DMS153 (cell line): ENCODE measurements at places on chromosomes 7 and 10.

- DNase-seq: peak; percentile 53
These were observed 505 bp downstream of the HNRNPA2B1 start for GRCh38 chr7:26200038-26200443.

DNA sequence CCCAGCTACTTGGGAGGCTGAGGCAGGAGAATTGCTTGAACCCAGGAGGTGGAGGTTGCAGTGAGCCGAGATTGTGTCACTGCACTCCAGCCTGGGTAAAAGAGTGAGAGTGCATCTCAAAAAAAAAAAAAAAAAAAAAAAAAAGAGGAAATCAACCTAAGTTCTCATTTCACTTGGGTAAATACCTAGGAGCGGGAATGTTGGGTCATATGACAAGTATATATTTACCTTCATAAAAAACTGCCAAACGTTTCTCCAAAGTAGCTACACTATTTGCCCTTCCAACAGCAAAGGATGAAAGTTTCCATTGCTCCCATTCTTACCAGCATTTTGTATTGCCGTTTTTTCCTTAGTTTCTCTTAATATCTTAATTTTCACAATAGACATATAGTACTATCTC is 9.8 kb downstream of the P4HA1 start:
- no peak for DNase-seq

GRCh38 chr7:128128401-128128800 is 97.2 kb upstream of the LRRC4 start:
- DNase-seq: no peak

- DNase-seq: peak; percentile 49
These were observed 298.5 kb downstream of the KLF6 start for GRCh38 chr10:3486346-3487065.

DNA sequence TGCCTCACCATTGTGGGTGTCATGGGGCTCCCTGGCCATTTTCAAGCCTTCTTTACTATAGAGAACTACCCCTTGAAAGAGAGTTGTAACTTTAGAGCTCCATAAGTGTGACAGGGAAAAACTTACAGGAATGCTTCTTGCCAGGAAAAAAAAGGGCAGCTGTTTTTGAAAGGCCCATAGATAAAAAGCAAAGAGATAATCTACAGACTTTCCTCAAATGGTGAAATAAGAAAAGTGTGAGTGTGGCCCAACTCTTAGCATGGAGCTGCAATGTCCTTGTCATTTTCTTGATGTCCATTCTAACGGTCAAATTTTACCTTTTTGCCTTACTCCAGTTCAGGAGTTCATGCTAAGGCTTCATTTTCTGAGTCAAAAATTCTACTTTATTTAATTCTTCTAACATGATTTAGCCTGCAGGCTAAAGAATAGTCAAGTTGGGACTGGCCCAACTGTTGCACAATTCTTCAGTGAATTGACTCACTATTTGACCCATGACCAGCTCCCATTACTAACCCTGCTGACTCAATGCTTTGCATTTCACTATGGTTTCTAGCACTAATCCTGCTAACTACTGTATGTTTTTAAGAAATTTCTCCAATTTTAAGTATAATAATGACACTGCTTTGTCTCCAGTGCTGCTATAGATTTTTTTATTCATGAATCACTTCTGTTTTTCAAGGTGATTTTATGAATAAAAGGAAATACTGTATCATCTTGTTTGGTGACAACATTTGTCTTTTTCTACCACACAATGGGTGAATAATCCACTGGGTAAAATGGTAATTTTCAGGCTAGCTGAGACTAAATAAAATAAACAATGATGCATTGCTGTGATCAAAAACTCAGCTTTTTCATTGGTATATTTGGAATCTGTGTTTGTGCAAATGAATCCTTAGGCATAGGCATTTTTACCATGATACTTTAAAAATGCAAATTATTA is 41.4 kb upstream of the SGCE start:
- no peak for DNase-seq

GRCh38 chr7:11290863-11291262 is 317.2 kb downstream of the PHF14 start:
- no peak for DNase-seq

DNA sequence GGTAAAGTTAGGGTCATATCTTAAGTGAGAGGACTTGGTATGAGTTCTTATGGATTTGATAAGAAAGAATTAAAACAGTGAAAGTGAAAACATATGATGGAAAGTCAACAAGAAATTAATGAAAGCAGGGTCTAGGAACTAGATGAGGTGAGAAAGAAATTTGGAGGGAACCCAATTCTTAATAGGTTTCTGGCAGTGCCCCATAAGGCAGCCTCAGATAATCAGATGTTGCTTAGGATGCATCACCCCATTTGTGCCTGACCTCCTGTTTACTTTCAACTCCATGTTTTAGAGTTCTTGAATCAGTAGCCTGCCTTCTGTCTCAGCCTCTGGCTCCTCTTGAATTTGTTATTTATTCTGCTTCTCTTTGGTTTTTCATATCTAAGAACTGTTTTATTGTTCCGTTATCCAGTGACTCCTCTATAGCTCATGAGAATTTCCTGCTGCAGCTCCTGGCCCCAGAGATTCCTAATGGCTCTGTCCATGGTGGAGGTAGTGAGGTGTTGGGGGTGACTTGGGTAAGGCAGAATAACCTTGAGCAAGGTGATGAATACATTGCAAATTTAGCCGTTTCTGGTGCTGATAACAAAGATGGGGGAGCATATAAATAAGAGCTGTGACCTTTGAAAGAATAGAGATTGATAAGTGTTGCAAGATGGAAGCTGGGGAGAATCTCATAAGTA is 17.6 kb downstream of the ITGB8 start:
- DNase-seq: no peak

GRCh38 chr10:30639946-30640786 is 10.6 kb upstream of the LYZL2 start:
- no peak for DNase-seq

DNA sequence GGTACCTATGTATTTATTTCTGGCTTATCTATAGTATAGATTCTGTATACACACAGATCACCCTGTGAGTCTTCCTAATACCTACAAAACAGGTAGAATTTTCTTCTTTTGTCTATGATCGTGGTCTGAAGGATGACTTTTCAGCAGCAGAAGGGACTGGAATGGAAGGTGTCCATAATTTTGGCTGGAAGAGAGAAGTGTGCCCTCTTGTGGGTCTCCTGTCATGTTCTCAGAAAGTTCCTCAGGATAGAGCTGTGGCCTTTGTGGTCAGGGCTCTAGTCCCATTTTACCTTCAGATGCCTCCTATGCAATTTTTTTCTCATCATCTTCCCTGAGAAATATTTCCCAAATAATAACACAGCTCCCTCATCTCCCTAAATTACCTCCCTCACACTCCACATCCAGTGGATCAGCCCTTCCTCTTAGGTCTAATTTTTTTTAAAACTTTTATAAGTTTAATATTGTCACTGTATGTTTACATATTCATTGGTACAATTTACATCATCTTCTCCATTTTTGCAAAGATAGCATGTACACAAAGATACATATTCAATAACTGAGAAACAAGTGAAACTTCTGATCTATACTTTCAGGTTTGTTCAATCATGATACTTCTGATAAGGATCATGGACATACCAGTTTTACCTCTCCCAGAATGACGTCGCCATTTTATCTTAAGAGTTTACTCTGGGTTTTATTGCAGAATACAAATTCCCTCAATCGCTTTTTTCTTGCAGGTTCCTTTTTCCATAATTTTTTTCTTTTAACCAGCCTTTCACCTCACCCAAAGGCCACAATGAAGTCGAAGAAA is 112.7 kb downstream of the REEP3 start:
- DNase-seq: peak; percentile 6

- DNase-seq: no peak
These were observed 87.6 kb upstream of the MTPN start for GRCh38 chr7:136064627-136065237.

GRCh38 chr10:22369434-22370072 is 24.3 kb downstream of the SPAG6 start:
- no peak for DNase-seq
